ENCODE measurements at places on chromosomes 6 and 20.

- no peak for DNase-seq
Observed at GRCh38 chr20:37956107-37956585, 53.2 kb downstream of the VSTM2L start.

- DNase-seq, result no peak
Observed at GRCh38 chr6:119627908-119628669, 278.5 kb upstream of the MAN1A1 start.

DNA sequence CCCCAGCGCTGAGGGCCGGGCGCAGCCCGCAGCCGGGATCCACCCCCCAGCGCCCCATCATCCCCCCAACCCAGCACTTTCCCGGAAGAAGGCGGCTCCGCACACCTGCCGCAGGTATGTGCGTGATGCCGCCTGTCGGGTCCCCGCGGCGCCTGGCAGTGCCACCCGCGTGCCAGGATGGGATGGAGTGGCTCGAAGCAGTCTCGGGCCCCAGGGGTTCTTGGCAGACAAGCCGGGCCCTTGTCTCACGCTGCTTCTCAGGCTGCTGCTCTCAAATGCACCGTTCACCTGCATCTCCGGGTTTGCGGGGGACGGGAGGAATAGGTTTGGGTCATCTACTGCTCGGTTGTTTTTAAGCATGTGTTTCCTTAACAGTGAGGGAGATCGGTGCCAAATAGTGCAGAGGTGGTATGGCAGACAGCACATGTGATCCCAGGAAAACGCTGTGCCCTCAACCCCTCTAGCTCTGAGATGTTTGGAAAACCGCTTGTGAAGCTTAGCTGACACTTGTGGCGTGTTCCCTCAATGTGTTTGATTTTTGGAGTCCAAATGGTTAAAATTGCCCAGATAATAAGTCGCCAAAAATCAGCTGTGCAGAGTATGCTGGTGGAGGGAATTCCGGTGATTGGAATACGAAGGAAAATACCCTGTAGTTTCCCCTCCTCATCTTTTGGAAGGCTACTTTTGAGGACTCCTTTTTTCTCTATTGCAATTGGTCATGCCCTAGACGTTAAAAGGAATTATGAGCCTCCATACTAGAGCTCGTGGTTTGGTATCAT lies 926 bp downstream of the MYLIP start:
- DNase-seq, result no peak

DNA sequence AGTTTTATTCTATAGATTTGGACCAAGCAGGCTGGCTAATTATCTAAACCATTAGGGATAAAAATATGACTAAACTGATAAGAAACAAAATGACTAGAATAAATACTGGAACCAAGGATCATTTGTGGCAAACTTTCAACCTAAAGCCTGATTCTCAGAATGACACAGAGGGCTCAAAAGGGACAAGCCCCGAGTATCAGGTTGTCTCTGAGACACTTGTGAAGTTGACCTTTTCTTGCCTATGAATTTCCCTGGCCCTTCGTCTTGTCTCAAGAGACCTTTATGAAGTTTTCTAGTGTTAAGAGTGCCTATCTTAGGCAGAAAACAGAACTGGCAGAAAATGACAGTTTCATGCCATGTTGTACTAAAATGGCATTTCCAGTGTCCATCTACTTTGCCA lies 68.3 kb downstream of the IMPG1 start:
- DNase-seq, result no peak

GRCh38 chr6:146543940-146544615 lies 445 bp downstream of the RAB32 start:
- no peak for DNase-seq

DNA sequence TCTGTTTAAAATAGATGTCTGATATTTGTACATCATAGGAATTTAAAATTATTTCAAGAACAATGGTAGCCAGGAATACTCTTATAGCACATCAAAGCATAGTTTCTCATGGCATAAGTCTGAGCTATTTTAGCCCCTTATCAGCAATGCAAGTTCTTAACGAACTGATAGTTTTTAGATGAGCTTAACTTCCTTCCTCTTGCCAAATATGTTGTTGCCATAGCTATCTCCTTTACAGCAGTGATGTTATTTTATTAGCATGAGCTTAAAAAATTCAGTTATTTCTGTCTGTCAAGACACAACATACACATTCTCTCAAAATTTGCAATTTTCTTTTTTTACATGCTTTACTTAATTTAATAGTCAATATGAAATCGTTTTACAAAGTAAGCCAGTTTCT lies 867.2 kb downstream of the PHF3 start:
- no peak for DNase-seq

GRCh38 chr6:44221961-44222335 lies 1.4 kb upstream of the SLC29A1 start:
- no peak for DNase-seq

DNA sequence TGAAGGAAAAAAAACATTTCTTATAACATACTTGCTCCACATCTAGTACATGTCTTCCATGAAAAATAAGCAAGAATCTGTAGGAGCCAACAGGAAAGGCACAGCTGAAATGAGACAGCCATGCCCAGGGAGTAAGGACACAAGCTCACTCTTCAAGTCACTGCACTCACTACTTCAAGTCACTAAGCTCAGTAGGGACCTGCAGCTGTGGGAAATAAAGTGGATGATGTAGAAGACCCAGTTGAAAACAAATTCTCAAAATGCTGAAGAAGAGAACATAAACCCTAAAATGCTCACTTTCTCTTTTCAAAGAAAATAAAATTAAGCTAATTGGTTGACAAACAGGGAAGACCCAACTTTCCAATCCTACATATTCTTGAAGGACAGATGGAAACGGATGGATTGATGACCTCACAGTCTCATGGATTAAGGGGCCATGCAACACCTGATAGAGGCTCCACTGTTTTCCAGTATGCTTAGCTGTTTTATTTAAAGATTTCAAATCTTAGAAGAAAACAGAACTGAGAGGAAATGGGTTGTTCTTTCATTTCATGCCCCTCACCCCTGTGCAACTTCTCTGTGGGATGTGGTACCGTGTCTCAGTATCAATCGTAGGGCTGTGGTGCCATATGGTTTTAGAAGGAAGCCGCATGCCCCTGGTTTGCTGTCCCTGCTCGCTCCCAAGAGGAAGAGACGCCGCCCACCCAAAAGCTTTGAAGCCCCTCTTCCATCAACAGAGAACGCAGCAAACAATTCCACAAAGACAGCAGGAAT lies 133.3 kb downstream of the WDR27 start:
- no peak for DNase-seq

GRCh38 chr6:170554013-170554795 lies at the start of gene TBP:
Gene TBP, plus strand, starts transcription at chr6:170554369. Its CDS starts 2,661 bp downstream, at chr6:170557030.
- peak; percentile 93 for DNase-seq

DNA sequence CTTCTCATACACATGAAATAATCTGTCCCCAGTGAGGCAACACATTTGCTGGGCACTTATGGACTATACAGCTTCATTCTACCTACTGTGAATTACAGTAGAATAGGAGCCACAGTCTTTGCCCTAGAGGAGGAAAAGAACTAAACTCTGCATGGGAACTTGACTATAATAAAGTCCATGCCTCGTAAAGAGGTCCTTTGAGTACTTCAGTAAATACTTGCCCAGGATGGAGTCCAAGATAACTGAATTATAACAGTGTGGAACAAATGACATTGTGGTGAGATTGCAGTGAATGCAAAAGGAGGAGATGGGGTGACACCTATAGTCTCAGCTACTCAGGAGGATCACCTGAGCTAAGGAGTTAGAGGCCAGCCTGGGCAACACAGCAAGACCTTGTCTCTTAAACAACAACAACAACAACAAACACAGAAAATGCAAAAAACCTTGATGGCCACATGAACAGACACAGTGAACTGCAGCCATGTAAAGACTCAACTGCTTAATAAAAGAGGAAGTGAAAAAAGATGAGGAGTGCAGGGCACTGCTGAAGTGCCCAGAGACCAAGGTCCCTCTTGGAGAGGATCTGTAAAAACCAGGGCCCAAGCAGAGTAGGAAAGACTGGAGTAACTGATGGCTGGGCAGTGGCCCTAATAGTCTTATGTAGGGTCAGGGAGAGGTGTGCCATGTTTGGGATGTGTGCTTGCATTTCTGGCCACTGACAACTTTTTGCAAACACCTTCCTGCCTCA lies 3.7 kb downstream of the MRPS18A start:
- no peak for DNase-seq

DNA sequence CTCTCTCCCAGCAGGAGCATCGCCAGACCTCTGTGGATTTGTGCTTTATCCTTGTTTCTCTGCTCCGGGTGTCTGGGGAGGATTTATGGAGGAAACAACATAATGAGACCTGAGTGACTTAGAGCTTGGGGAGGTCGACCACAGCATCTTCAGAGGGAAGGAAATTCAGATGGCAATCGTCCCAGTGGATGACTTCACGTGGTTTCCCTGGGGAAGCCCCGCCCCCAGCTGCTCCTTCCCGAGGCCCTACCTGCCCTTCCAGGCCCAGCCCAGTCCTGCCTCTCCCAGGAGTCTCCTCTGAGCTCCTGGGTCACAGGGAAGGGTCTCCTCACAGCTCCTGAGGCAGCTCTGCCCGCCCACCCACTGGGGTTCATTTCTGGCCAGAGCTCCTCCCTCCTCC lies 430.3 kb upstream of the SULF2 start:
- DNase-seq, result no peak

- no peak for DNase-seq
Observed at GRCh38 chr6:82775981-82776380, 289.7 kb downstream of the UBE3D start.

DNA sequence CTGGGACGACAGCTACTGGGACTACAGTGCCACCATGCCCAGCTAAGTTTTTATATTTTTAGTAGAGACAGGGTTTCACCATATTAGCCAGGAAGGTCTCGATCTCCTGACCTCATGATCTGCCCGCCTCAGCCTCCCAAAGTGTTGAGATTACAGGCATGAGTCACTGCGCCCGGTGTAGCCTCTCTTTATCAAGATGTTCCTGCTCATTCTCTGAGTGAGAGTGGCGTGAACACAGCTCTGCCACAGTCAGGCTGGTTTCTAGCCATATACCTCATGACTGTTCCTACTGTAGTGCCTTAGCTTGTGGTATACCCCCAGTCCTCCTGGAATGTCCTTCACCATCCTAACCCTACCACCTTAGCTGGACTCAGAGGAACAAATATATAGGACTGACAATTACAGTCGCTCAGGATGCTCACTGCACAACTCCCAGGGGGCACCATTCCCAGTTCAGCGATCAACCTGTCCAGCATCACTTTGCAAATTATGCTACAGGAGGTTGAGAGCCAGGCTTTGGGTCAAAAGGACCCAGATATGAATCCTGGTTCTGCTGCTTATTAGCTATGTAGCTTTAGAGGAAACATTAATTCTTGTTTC lies 86.3 kb downstream of the CHMP4B start:
- no peak for DNase-seq

GRCh38 chr6:36445621-36446020 lies 2.8 kb downstream of the KCTD20 start:
- no peak for DNase-seq

DNA sequence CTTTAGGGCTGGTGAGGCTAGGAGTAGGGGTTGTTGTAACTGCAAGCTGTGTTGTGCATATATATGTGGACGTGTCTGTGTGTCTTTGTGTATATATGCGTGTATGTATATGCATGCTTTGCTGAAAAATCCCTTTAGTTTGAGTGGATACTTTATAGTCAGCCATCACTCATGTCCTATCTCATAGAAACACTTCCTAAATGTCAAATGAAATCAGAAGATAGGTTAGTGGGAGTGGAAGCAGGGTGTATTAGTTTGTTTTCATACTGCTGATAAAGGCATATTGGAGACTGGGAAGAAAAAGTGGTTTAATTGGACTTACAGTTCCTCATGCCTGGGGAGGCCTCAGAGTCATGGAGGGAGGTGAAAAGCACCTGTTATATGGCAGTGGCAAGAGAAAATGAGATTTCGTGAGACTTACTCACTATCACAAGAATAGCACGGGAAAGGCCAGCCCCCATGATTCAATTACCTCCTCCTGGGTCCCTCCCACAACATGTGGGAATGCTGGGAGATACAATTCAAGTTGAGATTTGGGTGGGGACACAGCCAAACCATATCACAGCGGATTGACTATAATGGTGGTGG lies 131.1 kb downstream of the JARID2 start:
- DNase-seq, result no peak

GRCh38 chr6:118635909-118636735 lies 15.3 kb downstream of the CEP85L start:
- DNase-seq, result no peak

DNA sequence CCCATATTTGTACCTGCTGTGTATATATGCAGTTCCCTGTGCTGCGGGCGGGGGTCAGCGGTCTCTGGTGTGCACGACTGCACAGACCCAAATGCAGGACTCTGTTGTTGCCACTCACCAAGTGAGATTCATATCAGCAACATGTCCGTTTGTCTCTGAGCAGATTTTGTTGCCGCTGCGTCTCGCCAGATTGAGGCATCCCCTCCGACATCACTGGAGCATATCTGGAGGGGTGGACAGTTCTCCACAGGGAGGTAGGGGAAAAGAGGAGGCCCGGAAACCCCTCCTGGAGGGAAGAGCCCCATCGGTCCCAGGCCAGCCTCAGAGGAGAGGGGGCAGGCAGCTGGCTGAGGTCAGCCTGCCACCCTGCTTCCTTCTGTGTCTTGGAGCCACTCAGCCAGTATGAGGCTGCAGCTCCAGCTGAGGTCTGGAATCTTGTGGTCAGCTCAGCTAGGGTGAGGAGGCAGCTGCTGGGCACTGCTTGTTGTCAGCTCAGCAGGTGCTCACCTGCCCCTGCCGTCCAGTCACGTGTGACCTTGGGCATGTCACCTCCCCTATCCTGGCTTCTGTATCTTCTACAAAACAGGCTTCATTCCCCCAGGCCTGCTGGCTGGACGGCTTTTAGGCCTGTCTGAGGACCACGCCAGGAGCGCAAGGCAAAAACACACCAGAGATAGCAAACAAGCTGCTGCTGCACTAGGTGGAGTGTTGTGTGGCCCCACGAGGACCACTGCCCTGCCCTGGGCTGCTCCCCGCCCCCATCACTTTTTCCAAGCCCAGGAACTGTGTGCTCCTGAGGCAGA lies 47.1 kb downstream of the HNF4A start:
- no peak for DNase-seq

- no peak for DNase-seq
Observed at GRCh38 chr20:24450177-24450576, 19.3 kb upstream of the SYNDIG1 start.

GRCh38 chr20:19644085-19644484 lies 114.0 kb upstream of the RIN2 start:
- no peak for DNase-seq

- DNase-seq, result no peak
Observed at GRCh38 chr6:37115236-37115895, 54.6 kb upstream of the PIM1 start.
